ENCODE measurements at places on chromosomes 1 and 21.

DNA sequence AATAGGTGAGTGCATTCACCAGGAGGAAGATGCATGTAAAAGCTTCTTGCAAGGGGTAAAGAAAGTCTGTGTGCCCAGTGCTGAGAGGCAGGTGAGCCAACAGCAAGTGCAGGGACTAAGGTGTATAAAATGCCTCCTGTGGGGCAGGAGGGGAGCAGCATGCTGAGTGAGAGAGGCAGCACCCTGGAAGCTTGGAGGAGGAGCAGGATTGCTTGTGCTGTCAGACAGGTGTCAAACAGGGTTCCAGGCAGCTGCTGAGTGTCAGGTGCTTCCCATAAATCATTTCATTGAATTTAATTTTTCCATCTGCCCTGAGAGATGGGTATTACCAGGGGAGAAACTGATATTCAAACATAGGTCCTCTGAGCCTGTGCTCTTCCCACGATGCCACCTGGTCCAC is 13.9 kb downstream of the BSND start:
- no peak for DNase-seq

GRCh38 chr1:31939484-31940329 is 1.5 kb upstream of the PTP4A2 start:
- DNase-seq = peak; percentile 52

DNA sequence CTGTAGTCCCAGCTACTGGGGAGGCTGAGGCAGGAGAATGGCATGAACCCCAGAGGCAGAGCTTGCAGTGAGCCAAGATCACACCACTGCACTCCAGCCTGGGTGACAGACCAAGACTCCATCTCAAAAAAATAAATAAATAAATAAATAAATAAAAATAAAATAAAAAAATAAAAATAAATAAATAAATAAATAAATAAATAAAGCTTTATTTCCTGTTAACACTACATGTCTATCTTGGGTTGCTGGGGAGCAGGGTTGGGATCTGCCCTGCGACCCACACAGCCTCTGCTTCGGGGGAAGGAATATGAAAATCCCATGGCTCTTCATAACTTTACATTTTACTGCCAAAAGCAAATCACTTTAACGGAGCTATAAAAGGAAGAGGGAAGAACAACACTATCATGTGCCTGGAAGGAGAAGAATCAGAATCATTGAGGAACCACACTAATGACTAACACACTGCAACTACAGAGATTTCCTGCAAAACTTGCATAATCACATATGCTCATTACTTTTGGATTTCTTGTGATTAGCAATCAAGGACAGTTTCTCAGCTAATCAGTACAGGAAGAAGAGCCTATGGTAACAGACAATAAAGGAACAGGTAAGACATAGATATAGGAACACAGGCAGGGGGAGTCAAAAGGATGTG is 72.8 kb upstream of the CD55 start:
- DNase-seq = no peak

- no peak for DNase-seq
Observed at GRCh38 chr21:38413958-38414548, 84.2 kb downstream of the ERG start.

DNA sequence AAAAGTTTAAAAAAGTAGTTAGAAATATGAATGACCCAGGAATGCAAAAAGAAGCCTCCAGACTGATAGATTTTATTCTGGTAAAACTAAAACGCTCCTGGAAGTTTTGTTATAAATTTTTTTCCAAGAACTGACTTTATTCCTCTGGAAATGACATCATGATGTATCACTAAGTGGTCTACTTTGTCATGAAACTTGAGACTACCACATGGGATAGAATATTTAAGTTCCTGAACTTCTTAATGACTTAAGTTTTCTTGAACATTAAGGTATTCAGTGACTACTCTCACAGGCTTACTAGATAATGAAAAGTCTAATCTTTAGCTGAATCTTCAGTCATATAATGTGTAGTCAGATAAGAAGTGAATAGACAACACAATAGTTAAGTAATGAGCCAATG is 842.2 kb downstream of the USP25 start:
- no peak for DNase-seq

DNA sequence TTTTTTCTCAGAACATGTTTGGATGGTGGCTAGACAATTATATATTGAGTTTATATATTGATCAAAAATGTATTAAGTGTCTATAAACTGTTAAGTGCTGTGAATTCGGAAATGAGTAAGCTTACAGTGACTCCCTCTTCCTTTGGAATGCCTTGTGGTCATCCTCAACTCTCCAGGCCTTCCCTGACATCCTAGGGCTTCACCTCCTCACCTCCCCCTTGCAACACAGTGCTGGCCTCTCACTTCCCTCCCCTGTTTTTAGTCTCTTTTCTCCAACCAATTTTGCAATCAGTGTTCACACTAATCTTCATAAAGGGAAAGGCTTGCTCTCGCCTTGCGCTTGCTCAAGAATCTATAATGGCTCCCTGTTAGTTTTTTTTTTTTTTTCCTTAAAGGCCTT is 95.1 kb upstream of the C1orf21 start:
- no peak for DNase-seq

All from kidney capillary endothelial cell (primary cell).